Stomach (tissue), 19 donors: ENCODE measurements at places on chromosomes 1 and 21.

DNA sequence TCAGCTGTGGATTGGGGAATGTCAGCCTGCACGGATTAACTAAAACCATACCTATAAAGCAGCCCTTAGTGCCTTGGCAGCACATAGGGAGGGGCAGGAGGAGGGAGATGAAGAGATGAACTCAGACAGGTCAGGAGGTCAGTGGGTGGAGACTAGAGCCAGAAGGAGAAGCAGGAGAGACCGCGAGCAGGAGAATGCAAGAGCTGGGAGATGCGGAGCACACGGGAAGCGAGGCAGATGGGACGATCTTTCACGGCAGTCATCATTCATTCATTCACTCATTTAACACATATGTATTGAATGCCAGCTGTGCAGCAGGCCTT, 41.9 kb downstream of the NEK2 start:
- DNase-seq, result no peak

DNA sequence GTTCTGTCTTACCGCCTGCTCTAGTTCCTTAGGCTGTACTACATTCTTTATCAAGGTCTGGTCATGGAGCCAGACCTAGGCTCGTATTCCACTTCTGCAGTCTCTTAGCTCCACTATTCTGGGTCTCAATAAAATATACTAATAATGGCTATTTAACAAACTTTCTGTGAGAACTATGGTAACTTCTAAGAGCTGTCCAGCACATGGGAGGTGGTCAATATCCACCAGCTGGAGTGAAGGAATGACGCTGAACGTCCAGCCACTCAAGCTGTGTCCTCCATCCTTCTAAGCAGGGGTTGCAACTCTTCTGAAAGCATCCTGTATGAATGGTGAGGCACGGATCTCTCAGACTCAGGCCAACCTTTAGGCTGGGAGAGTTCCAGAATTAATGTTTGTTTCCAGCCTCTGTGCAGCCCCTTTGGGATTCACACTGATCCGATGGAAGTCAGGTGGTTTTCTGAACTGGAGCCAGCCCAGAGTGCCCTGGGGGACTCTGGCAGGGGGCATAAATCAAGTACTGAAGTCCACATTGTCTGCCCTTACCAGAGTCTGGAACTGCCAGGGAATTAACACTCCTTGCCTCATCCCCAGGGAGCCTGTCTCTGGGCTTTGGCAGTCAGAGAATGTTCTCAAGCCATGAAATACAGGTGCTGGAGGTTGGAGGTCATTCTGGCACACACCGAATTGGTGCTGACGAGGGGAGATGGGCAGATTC, 57.4 kb downstream of the BRINP2 start:
- DNase-seq, result no peak

DNA sequence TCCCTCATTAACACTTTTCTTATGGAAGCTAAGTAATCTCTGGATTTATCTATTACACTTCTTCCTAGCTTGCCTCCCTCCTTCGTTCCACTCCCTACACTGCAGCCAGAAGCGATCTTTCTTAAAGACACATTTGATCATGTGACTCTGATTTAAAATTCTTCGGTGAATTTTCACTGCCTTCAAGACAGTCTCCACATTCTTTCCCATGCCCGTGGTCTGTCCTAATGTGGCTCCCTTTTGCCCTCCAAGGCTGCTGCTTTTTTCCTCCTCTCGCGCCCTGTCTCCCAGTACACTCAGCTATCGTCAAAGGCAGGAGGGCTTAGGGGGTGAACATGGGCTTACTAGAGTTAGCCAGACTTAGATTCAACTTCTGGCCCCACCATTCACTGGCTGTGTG, 64.4 kb downstream of the SDCCAG8 start:
- no peak for DNase-seq

GRCh38 chr1:90726986-90727480, 9.9 kb upstream of the BARHL2 start:
- no peak for DNase-seq

DNA sequence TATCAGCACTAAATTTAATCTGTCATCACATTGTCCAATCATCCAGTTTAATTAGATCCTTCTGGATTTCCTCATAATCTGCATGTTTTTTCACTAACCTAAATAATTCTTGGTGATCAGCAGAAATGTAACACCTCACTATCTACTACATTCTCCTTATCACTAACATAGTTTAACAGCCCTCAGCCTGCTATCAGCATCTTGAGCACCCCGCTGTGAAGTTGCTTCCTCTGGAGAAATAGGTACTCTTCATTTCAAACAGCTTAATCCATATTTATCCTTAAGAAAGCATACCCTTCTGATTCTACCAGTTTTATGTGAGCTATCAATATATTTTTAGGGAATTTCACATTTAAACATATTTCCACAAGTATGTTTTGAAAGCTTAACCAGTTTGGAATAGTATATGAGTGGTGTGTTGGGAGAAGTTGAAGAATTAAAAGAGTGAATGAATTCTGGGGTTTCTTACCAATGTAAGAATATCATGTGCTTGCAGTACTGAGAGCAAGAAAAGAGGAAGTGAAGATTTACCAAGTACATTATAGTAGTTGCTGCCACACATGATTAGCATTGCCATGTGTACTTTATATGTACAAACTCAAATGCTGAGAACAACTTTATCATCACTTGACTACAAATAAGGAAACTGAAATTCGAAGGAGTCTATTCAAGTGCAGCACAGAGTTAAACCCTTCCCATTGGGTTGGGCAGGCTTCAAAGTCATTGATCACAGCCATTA, 771.1 kb upstream of the ADGRL4 start:
- no peak for DNase-seq

- DNase-seq, result peak; percentile 69
Observed at GRCh38 chr1:201361652-201362504, 15.6 kb downstream of the TNNT2 start.

DNA sequence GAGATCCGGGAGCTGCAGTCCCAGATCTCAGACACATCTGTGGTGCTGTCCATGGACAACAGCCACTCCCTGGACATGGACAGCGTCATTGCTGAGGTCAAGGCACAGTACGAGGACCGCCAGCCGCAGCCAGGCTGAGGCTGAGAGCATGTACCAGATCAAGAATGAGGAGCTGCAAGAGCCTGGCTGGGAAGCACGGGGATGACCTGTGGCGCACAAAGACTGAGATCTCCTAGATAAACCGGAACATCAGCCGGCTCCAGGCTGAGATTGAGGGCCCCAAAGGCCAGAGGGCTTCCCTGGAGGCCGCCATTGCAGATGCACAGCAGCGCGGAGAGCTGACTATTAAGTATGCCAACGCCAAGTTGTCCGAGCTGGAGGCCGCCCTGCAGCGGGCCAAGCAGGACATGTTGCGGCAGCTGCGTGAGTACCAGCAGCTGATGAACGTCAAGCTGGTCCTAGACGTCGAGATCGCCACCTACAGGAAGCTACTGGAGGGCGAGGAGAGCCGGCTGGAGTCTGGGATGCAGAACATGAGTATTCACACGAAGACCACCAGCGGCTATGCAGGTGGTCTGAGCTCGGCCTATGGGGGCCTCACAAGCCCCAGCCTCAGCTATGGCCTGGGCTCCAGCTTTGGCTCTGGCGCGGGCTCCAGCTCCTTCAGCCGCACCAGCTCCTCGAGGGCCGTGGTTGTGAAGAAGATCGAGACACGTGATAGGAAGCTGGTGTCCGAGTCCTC, 25.5 kb downstream of the ETV3L start:
- peak; percentile 77 for DNase-seq

DNA sequence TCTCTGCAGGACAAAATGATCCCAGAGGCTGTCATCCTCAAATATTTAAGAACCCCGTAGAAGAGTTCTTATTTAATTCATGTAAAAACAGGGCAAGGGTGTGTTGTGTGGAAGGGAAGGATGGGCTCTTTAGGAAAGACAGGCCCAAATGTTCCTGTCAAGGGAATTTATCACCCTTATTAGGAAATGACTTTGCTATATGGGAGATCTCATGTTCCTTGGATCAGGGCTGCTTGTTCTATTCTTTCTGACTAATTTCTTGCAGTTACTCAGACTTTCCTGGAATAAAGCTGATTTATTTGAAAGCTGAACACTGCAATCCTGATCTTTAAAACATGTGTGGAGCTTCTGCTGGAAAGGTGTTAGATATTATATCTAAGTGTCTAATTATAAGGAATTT, 72.8 kb downstream of the SELENOF start:
- DNase-seq, result no peak

- DNase-seq, result peak; percentile 45
Observed at GRCh38 chr1:11700601-11701467, 9.3 kb downstream of the DRAXIN start.

DNA sequence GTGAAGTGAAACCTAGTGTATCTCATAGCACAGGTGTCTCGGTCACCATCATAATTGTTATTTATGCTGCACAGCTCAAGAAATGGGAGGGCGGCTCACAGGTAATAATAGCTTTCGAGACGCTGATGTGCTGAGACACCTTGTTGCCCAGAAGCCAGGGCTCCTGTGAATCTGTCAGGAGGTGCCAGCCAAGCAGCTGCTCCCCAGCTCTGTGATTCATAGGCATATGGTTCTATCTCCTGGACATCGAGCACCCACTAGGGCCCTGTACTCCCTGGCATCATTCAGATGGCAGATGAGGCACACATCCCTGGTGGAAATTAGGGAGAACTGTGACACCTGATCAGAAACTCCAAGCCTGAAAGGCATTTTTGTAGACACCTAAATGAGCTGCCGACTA, 53.5 kb downstream of the SYT6 start:
- DNase-seq, result no peak

DNA sequence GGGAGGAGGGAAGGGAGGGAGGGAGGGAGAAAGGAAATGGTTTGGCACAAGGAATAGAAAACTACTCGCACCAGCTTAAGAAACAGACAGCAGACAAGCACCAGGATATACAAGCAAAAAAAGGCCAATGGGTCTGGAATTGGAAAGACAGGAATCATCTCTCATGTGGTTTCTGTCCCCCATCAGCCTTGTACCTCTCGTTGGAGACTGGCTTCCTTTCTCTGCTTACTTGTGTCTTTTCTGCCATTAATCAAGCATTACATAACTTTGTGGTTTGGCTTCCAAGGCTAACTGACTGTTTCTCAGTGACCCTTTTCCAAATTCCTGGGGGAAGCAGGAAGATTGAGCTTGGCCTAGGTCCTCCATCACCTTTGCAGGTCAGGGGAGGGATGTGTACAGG, 11.8 kb upstream of the RALGPS2 start:
- no peak for DNase-seq

DNA sequence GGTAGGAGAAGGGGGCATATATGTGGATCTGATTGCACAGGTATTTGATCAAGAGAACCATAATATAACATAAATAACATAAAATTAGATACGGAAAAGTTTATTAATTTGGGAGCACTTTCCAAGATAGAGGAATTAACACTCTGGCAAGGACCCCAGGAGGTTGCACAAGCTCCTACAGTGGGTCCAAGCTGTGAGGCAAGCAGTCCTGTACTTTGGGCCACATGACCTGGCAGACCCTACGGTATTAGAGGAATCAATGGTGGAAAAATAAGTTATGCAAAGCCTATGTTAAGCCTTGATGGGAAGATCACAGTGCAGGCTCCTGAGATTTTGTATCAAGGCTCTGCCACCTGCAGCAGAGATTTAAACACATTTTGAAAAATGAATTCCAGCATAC, 220.1 kb downstream of the COL24A1 start:
- no peak for DNase-seq

DNA sequence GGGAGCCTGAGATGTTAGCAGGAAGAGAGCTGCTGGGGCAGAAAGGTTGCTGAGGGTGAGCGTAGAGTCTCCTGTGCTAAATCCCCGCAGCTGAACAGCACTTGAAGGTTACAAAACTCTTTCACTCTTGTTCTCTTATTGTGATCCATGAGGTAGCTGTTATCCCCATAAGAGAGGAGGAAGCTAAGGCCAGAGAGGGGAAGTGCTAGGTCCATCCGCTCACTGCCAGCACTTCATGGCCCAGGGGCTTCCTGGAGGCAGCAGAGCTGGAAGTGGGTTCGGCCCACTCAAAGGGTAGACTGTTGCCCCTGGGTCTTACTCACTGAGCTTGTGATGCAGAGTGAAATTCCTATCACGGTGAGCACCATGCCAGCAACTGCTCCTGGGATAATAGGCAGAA, 5.6 kb downstream of the TMEM234 start:
- no peak for DNase-seq

GRCh38 chr1:245605480-245606156, 450.8 kb downstream of the KIF26B start:
- peak; percentile 63 for DNase-seq

- DNase-seq, result peak; percentile 88
Observed at GRCh38 chr1:162847839-162848453, 13.0 kb downstream of the CCDC190 start.

DNA sequence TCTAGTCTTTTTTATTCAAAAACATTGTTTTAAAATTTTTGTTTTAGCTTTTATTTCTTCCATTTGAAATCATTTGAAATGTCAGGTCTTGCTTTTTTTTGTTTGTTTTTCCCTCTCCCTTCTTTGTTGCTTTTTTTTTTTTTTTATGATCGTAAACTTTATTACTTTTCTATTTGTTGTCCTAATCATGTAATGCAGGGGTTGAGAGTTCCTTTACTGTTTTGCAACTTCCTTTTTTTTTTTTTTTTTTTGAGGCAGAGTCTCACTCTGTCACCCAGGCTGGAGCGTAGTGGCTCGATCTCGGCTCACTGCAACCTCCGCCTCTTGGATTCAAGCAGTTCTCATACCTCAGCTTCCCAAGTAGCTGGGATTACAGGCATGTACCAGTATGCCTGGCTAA, 24.8 kb downstream of the IVNS1ABP start:
- DNase-seq, result no peak

DNA sequence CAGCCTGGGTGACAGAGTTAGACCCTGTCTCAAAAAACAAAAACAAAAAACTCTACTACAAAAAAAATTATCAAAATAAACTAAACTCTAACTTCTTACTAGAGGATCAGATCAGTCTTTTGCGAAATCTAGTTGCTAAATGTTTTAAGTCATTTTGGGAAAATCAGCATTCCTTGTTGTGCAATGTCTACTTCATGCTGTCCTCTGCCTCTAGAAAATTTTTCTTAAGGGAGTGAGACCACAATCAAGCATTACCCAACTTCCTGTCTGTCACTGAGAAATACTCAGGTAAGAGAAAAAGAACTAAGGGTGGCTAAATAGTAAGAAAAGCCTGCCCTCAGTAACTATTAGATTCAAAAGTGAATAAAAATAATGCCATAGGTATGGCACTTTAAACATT, 67.2 kb upstream of the FOXD3 start:
- no peak for DNase-seq

DNA sequence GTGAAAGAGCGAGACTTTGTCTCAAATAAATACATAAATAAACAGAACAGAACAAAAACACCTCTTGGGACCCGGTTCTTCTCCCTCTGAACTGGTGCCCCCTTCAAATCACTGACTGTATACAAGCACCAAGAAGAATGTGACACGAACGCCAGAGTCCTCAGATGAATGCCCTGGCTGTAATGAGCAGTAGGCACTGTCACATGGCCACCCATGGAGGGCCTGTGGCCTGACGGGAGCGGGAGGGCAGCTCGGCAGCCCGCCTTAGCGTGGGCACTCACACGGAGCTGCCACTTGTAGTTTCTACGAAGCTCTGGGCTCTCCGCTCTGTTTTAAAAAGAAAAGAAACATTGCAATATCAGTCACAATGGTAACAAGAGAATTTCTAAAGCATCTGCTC, 146.0 kb downstream of the PEX14 start:
- no peak for DNase-seq

DNA sequence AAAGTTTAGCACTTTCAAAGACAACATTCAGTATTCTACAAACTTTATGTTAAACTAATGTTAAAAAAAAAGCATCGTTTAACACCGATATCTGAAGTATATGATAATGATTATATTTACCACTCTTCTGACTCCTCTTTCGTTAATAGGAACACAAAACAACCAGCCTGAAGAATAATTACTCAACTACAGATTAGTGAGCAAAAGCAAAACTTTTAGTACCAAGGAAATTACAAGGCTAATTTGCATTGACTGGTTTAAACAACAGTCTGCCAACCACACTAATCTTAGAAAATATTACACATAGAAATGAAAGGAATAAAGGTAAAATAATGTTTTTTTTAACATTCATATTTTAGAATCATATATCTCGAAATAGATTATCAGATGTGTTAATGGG, 500.7 kb downstream of the LMO4 start:
- no peak for DNase-seq
